ENCODE measurements at places on chromosomes 5 and 9. TPM values are rescaled to one million over a fixed set of nuclear protein-coding genes. Genes with fewer than 3 reads are reported as not detected.

GRCh38 chr9:83544002-83544698 lies 5.9 kb upstream of the FRMD3 start:
- DNase-seq, result no peak

MEIKIN gene
- not detected for total RNA-seq

GRCh38 chr9:118104363-118104762 lies 400.2 kb downstream of the TLR4 start:
- no peak for DNase-seq

GRCh38 chr5:136793300-136793699 lies 428.0 kb upstream of the TRPC7 start:
- DNase-seq, result no peak

ACTBL2 gene
- not detected for total RNA-seq

LRRC19 gene
- not detected for total RNA-seq

GRCh38 chr9:30773427-30773826 lies 1611.0 kb upstream of the ACO1 start:
- DNase-seq, result no peak

P4HA2 gene
- 31.3 TPM for total RNA-seq

DNA sequence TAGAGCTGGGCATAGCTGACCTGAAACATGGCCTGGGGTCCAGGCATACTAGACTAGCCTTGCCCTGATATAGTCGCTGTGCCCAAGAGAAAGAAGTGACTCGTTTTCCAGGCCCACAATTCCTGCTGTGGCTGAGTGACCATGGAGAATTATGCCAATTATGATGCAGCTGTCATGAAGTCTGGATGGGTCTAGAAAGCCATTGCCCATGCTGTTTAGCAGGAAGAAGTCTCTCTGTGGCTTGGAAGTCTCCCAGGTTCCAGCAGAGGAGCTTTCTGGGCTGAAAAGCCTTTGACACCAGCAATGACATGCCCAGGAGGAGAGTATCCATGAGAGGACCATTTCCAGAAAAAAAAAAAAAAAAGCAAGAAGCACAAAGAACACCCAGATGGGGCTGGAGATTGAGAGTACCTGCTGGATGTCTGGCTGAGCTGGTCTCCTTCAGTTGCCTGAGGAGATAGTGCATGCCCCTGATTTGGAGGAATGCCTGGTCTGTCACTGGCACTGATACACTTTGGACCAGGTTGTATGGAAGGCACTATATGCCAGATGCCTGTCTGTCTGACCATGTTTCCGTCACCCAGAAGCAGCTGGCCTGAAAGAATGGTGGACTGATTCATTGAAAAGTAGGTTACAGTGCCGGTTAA lies 128.0 kb upstream of the EPB41L4A start:
- DNase-seq, result no peak

QRFP gene
- total RNA-seq, result not detected

GRCh38 chr9:134382733-134383132 lies 56.5 kb downstream of the RXRA start:
- DNase-seq, result no peak

LMNB1 gene
- total RNA-seq, result 12.7 TPM

DNA sequence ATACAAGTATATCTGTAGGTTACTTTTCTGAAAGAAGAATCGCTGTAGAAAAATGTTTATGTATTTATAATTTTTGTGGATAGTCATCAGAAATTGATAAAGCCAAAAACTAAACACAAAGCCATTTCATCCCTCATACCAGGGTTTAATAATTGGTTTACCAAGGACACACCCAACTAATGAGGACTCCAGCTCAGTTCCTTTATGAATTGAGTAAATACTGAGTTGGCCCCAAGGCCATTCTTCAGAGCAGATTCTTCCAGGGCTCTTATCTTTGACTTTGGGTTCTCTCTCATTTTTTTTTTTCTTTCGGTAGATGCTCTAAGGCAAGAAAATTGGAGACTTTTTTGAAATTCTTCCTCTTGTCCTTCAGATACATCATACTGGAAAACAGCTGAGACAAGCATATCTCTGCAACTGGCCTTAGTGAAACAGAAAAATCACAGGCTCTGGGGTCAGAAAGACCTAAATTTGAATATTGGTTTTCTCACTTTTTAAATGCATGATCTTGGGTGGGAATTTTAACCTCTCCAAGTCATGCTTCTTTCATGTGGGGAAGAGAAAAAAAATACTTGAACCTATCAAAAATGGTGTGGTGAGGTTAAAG lies 401.8 kb downstream of the ARHGEF28 start:
- no peak for DNase-seq

APC gene
- 83.7 TPM for total RNA-seq

DNA sequence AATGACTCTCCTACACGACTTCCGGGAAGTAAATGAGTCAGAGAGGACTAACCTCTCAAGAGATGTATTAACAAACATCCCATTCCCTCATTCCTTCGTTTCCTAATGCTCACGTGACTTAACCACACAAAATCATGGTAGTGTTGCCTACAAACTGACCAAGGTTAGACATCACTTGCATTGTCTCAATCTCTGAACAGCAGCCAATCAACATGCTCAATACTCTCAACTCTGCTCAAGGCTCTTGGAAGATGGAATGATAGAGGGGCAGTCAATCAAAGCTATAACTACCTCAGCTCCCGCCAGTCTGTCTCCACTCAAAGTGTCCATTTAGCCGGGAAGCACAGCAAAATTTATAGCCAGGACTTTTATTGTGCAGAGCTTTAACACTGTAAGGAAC lies 143.8 kb upstream of the PIK3R1 start:
- DNase-seq, result no peak

SEMA5A gene
- 17.6 TPM for total RNA-seq

- DNase-seq, result no peak
Observed at GRCh38 chr5:153907170-153907775, 131.4 kb downstream of the FAM114A2 start.

GRCh38 chr9:134321946-134322741 lies 4.1 kb upstream of the RXRA start:
- DNase-seq, result no peak

TYRP1 gene
- 3.8 TPM for total RNA-seq

DNA sequence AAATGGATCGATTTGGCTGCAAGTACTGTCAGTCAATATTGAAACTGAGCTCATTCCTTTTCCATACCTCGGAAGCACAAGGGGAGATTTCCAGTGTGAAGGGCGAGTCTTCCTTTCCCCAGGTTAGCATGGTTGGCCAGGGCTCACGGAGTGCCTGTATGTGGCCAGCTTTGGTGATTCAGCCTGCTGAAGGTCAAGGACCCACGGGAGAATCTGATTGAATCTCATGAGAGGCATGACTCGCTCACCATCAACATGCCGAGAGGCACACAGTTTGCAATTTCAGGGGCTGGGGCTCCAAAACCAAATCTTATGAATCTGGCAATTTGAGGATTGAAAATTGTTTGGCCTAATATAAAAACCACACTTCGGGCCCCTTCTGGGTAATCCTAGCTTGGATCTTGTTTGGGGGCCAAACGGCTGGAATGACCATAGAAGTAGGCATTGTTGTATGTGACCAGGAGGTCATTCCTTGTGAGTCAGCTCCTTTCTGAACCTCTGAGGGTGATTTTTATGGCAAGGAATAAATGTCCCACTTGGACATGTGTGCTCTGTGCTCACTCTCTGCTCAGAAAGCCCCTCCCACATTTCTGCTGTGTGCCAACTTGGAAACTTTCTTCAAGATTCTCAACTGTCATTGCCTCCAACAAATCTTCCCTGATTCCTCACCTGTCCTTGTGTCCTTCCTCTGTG lies 69.8 kb downstream of the DOCK2 start:
- DNase-seq, result no peak

DNA sequence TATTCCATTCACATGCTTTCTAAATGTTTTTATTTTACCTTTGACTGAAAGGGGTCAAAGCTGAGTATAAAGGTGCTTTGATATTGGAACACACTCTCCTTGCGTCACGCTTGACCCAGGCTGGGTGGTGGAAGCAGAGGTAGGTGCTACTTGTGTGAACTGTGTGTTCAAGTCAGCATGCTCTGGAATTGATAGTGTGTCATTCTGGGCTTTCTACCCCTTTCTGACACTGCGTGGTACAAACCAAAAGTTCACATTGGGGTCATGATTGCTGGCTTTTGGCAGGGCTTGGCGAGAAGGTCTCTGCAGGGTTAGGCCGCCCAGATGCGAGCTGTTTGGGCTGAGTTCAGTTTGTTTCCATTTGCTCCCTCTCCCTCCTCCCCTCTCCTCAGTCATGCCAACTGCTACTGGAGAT lies 131.8 kb downstream of the ADAMTSL1 start:
- no peak for DNase-seq

DNA sequence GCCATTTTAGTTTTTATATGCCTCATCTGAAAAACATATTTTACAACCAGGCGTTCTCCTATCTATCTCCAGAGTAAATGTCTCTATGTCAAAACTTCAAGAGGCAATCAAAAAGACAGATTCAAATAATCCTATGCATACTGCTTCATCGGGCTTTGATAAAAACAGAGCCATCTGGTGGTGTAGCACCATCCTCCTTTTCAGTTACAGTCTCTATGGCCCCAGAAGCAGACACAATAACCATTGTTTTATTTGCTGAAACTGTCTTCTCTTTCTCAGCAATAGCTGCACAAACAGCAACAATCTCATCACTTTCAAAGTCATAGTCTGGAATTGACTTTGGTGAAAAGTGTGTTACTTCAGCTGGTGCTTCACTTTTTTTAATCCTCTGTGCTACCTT lies 36.3 kb downstream of the PTGER4 start:
- DNase-seq, result no peak

GRCh38 chr5:150487199-150488061 lies 20.5 kb upstream of the NDST1 start:
- DNase-seq, result no peak

GRCh38 chr5:16679863-16680262 lies 63.1 kb upstream of the RETREG1 start:
- no peak for DNase-seq

DNA sequence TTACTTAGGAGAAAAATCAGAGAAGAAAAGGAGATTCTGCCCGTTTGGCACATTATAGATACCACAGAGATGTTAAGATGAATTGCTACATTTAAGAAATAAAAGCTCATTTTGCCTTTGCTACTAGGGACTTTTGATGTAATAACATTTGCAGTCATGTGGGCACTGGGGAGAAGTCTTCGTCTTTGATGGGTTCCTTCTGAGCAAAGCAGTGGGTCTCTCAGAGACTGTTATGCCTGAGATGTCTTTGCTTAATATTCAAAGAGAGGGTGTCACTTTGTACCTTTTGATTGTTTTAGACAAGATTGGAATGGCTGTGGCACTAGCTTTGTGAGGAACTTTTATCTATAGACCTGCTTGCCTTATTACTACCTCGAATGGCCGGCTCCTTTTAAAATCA lies 25.0 kb downstream of the SLC25A25 start:
- DNase-seq, result no peak

- no peak for DNase-seq
Observed at GRCh38 chr9:124298646-124299235, 41.0 kb downstream of the NEK6 start.

GRCh38 chr9:14939378-14939777 lies 29.1 kb upstream of the FREM1 start:
- no peak for DNase-seq

SPRY4 gene
- total RNA-seq, result 63.4 TPM

GRCh38 chr5:171874234-171874633 lies 88.6 kb downstream of the SMIM23 start:
- DNase-seq, result no peak

FEM1C gene
- total RNA-seq, result 14.1 TPM

SHOC1 gene
- not detected for total RNA-seq

CAMK4 gene
- 3.8 TPM for total RNA-seq

INVS gene
- 37.8 TPM for total RNA-seq

DNA sequence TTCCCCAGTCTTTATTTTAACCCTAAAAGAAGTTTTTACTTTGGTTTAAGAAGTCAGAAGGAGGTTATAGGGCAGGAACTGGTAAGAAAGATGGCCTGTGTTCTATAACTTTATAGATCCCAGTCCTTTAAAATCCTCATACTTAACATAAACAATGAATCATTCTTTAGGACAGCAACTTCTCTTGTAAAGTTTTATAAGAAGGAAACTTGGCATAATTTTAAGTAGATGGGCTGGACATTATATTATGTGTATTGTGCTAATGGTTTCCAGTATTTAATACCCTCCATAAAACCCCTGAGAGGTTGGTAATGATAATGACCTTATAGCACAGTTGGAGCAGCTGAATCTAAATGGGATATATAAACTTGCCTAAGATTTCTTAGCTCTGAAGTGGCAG lies 247.2 kb downstream of the FAM170A start:
- DNase-seq, result no peak

GRCh38 chr5:174741352-174741751 lies 17.0 kb downstream of the MSX2 start:
- no peak for DNase-seq

DNA sequence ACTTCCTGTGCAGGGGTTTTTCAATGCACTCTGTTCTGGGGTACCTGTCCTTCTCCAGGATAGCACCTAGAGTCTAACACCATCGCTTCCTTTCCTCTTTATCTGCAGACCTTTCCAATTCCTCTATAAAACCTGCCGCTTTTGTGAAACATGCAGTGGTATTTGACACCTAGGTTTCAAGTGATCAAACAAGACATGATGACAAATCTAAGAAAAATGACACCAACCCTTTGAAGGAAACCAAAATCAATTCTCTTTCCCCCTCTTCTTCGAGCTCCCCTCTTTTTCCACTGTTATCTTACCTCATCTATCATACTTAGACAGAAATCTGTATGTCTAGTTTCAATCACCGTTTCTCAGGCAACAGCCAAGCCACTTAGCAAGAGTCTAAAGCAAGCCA lies 25.6 kb upstream of the RANBP17 start:
- DNase-seq, result no peak

DNA sequence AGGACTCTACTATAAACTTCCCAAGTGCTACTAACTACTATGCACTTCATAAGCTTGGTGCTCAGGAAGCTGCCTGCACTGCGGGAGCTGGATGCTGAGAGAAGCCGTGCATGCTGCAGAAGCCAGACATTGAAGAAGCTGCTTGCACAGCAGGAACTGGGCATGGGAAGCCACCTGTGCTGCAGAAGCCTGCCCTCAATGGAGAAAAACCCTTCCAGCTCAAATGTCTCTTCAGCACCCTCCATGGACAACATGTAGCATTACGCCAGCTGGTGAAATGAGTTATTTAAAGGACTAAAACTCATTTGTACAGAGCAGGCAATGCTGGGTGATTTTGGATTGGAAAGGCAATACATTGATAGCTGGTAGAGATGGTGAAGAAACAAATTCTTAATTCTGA lies 247.2 kb downstream of the KIF4B start:
- no peak for DNase-seq

DNA sequence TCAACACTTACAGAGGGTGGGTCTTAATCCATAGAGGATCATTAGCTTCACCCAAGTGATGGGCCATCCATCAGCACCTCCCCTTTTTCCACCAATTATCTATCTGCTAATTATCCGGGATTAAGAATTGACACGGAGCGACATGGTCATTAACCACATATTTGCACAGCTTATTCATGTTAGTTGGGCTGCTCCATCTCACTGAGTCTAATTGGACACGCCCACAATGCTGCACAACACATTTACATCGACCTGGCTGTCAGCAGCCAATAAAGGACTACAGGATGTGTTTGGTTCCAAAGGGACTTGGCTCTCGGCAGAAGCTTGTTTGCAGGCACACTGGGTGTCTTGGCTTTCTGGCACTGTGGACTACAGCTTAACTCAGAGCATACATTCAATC lies 21.6 kb downstream of the FOXE1 start:
- DNase-seq, result no peak

GPBP1 gene
- total RNA-seq, result 93.0 TPM
